ENCODE measurements at places on chromosomes 5 and 9.

DNA sequence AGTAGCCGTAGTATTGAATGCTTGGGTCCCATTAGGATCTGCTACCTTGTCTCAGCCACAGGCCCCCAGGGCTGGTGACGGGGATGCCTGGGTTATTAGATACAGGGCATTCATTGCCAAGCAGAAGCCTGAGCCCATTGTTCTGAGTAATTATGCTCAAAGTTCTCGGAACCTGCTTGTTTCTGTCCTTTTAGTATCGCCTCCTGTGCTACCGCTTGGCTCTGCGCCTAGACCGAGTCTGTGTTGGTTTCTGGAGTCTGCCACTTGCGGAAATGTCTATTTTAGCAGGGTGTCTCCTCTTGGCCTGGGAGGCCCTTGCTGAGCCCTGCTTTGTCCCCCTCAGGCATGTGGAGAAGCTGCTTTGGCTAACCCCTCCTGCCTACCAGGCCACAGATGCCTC, 506.1 kb downstream of the BNC2 start:
- no peak for DNase-seq

DNA sequence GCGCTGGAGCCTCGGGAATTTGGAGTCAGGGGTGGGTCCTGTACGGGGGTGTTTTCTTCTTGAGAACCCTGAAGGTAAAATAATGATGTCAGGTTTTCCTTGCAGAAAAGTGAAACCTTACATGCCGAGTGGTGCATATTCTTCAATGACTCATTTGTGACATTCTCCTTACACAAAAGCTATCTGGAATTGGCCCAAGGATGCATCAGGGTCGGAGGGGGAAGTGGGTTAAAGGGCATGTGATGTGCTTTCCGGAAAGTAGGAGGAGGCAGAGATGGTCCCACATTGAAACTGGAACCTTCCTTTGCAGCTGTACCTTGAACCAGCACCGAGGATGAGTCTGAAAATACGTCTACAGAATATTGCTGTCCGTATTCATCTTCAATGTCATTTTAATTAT, 411.2 kb upstream of the IRX4 start:
- DNase-seq, result no peak

GRCh38 chr9:116151966-116152381, 1.6 kb upstream of the PAPPA start:
- no peak for DNase-seq

- DNase-seq, result no peak
Observed at GRCh38 chr9:90925581-90926257, 124.1 kb downstream of the SYK start.

- no peak for DNase-seq
Observed at GRCh38 chr5:13188371-13188770, 756.1 kb downstream of the DNAH5 start.

GRCh38 chr9:114390952-114391351, 3.2 kb upstream of the AKNA start:
- no peak for DNase-seq

GRCh38 chr5:42590566-42590965, 166.1 kb upstream of the CCDC152 start:
- no peak for DNase-seq

GRCh38 chr9:107952773-107953172, 463.2 kb upstream of the KLF4 start:
- no peak for DNase-seq

DNA sequence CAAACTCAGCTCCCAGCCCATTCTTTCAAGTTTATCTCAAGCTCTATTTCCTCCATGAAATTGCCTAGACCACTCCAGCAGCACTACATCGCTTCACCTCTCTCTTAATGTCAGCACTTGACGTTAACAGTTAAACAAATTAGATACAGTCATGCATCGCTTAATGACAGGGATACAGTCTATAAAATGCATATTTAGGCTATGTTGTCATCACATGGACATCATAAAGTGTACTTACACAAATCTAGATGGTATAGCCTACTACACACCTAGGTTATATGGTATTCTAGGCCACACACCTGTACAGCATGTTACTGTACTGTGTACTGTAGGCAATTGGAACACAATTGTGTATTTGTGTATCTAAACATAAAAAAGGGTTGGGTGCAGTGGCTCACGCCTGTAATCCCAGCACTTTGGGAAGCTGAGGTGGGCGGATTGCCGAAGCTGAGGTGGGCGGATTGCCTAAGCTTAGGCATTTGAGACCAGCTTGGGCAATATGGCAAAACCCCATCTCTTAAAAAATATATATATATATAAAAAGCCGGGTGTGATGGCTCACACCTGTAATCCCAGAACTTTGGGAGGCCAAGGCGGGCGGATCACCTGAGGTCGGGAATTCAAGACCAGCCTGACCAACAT, 13.4 kb upstream of the PCSK5 start:
- no peak for DNase-seq

- DNase-seq, result peak; percentile 69
Observed at GRCh38 chr9:98074115-98074990, 17.8 kb downstream of the NANS start.
